Nucleus accumbens (tissue), 56 donors: ENCODE measurements at places on chromosomes 5 and 9.

GRCh38 chr5:151733358-151734063 is 24.9 kb downstream of the ATOX1 start:
- no peak for DNase-seq

- DNase-seq = no peak
Observed at GRCh38 chr5:32964261-32964660, 253.1 kb downstream of the NPR3 start.

DNA sequence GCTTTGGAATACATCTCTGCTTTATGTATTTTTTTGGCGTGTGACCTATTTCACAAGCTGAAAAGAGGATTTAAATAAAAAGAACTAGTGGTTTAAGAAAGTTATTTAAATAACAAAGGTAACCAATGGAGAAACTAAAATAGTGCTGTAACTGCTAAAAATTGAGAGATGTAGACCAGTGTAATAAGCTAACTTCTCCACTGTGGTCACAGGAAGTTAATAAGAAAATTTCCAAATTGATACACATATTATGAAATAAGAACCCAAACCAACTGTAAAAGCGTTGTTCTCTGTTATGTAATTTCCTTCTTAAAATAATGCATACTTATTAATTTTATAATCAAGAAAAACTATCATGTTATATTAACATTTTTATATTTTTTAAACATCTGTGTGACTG is 29.1 kb upstream of the ZFAND5 start:
- DNase-seq = no peak

DNA sequence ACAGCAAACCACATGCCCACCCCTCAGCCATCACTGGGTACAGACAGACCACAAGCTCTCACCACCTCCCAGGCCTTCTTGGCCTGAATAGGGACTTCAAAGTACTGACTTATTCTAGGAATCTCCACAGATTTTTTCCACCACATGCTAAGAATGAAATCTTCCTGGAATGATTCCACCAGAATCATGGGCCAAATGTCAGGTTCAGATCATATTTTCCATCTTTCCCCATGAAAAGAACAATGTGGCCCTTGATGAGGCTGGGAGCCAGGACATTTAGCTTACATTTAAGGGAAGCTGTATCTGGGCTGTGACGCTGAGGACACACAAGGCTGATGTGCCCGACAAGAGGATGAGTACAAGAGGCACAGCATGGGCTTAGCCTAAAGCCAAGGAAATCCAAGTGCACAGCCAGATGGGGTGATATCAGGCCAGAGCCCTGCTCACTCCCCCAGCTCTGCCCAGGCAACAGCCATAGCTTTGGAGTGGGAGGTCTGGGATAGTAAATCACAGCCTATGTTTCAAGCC is 28.1 kb downstream of the ACSL6 start:
- no peak for DNase-seq

DNA sequence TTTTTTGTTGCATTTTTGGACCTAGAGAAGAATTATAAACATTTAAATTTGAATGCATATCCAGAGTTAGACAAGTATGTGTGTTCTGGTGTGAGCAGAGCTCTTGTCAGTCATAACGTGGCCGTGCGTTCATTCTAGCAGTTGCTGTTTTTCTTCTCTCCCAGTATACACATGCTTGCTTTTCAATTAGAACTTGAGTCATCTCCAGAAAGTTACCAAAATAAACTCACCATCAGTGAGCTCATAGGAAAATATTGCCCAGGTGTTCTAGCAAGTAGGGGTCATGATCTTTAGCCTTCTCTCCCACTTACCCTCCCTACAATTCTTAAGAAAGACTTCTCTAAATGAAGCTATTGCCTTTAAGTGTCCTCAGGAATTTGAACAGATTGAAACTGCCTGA is 247.5 kb upstream of the TUT7 start:
- DNase-seq = no peak

DNA sequence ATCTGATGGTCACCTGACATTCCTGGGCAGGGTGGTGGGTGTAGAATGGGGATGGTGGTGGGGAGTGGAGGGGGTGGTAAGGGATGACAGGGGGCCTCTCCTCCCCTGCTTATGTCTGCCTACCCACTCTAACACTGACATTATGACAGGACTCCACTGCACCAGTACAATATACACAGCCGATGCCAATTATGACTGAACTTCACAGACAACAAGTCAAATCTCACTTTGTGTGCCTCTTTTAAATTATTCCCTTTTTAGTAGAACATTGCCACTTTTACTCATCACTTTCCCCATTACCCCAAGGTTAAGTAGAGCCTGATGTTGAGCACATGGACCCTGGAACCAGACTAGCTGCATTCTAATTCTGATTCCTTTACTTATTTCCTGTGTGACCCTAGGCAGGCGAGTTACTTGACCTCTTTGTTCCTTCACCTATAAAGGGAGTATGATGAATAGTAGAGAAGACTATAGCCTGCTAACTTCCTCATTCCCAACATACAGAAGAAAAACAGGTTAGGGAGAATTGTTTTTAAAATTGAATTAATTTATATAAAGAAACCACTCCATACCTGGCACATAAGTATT is 464.7 kb downstream of the DMRT2 start:
- DNase-seq = no peak

GRCh38 chr9:114286146-114286679 is 36.7 kb upstream of the ORM1 start:
- DNase-seq = no peak

DNA sequence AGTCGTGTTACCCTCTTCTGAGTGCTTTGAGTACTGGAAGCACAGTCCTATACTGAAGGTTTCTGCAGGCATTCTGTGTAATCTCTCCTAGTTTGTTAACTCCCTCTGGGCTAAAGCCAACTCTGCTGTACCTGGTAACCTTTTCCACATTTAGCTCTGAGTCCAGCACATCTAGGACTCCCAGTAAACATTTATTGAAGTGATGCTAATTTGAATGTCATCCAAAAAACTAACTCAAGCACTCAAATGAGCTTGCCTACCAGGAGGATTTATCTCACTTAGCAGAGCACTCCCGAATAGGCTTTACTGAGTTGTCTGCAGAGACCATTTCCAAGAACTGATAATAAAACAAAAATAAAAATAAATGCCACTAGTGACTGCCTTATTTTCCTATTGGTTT is 79.5 kb upstream of the NFIB start:
- no peak for DNase-seq

DNA sequence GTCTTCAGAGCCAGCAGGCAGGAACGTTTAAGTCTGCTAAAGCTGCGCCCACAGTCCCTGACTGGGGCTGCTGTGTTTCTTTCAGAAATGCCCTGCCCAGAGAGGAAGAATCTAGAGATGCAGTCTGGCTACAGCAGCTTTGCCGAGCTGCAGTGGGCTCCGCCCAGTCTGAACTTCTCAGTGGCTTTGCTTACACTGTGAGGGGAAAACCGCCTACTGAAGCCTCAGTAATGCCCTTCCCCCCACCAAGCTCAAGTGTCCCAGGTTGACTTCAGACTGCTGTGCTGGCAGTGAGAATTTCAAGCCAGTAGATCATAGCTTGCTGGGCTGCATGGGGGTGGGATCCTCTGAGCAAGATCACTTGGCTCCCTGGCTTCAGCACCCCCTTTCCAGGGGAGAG is 78.4 kb downstream of the SREK1 start:
- no peak for DNase-seq

DNA sequence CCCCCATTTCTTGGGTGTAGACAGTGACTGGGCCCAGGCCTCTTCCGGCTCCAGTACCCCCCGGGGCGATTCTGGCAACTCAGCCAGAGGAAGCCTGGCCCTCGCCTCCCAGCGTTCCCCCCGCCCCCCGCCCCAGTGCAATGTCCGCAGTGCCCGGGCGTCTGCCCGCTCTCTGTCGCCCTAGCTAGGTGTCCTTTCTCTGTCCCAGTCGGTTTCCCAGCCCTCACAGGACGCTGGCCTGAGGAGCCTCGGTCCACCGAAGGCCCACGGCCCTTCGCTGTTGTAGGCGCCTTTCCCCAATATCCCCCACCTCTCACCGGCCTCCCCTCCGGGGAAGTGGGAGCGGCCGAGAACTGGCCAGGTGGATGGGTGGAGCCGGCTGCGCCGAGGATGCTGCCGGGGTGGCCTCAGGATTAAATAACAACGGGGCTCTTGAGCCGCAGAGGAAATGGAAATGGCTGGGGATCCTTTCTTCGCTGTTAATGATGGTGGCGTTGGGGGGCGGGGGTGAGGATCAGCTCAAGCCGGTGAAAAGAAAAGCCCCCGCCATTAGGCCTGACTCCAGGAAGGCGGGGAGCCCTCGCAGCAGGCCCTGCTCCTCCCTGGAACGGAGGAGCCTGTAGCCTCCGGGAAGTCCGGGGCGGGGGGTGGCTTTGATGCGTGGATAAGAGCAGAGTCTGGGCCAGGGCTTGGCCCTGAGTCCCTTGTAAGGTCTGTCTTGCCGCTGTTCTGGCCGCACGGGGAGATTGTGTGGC is 1.1 kb upstream of the SPRY4 start:
- no peak for DNase-seq

DNA sequence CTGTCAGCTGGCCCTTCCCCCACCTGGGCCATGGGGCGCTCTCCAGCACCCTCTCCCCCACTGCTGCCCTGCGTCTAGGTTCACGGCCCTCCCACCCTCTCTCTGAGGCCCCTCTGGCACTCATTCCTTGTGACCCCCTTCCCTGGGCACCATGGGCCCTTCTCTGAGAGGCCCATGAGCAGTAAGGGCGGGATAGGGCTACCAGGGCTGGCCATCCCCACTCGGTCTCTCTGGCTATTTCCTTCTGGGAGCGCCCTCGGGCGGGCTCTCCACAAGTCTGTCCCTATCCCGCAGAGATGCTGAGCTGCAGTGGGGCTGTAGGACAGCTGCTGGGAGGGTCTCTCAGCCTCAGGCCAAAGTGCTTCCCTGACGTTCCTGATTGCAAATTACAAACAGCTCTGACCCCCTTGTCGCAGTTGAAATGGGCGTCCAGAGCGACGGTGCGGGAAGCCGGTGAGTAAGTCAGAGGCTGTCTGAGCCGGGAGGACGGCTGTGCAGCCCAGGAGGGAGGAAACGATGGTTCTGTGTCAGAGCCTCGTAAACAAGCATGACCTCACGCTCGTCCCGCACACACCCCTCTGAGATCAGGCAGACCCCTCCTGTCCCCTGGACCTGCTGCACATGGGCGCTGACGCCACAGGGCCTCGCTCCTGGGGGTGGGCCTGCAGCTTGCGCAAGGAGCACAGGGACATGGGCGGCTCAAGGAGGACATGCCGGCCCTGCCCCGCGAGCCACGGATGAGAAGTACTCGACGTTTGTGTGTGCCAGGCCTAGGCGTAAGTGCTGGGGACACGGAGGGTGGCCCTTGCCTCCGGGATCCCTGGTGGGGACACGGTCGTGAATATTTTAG is 36.3 kb upstream of the GFPT2 start:
- DNase-seq = no peak

GRCh38 chr5:139644001-139644456 is 4.1 kb upstream of the CXXC5 start:
- DNase-seq = no peak

- DNase-seq = no peak
Observed at GRCh38 chr5:92041206-92041605, 658.1 kb upstream of the ARRDC3 start.

DNA sequence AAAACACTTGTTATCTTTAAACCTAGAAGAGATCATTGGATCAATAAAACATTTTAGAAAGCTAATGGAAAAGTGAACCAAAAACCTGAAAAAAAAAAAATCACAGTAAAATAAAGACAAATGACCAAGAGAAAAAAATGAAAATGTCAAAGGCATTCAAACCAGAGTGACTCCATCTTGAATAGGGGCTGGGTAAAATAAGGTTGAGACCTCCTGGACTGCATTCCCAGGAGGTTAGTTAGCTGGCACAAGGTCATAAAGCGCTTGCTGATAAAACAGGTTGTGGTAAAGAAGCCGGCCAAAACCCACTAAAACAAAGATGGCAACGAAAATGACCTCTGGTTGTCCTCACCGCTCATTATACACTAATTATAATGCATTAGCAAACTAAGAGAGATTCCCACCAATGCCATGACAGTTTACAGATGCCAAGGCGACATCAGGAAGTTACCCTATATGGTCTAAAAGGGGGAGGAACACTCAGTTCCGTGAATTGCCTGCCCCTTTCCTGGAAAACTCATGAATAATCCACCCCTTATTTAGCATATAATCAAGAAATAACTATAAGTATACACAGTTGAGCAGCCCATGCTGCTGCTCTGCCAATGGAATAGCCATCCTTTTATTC is 116.7 kb upstream of the NEK6 start:
- DNase-seq = no peak

DNA sequence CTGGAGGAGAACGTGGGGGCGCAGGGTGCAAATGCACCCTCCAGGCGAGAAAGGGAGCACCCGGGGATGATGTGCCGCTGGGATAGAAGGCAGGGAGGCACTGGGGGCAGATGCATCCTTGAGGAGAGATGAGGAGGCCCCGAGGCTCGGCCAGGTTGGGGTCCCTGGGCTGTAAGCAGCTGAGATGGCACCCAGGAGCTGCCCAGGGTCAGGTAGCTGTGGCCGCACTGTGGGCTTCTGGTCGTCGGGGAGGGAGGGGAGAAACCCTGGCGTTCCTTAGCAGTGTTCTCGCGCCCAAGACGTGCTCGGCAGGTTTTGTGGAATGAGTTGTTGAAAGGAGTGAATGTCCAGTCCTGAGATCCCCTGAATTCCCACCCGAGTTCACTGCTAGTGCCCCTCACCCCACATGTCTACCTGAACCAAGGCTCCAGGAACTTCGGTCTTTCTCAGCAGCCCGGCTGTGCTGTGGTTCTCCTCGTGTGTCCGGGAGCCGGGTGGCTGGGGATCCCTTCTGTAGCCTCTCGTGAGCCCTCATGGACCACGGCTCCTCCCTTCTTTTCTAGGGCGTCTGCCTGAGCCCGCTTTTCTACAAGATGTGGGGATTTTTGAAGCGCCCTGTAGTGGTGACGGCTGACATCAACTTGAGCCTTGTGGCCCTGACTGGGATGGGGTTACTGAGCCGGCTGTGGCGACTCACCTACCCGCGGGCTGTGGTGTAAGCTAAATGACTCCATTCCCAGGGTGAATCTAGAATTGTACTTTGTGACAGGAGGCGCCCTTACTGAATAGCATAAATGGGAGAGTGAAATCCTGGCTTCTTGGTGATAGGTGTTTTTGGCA is 1.1 kb downstream of the POMT1 start:
- DNase-seq = no peak

DNA sequence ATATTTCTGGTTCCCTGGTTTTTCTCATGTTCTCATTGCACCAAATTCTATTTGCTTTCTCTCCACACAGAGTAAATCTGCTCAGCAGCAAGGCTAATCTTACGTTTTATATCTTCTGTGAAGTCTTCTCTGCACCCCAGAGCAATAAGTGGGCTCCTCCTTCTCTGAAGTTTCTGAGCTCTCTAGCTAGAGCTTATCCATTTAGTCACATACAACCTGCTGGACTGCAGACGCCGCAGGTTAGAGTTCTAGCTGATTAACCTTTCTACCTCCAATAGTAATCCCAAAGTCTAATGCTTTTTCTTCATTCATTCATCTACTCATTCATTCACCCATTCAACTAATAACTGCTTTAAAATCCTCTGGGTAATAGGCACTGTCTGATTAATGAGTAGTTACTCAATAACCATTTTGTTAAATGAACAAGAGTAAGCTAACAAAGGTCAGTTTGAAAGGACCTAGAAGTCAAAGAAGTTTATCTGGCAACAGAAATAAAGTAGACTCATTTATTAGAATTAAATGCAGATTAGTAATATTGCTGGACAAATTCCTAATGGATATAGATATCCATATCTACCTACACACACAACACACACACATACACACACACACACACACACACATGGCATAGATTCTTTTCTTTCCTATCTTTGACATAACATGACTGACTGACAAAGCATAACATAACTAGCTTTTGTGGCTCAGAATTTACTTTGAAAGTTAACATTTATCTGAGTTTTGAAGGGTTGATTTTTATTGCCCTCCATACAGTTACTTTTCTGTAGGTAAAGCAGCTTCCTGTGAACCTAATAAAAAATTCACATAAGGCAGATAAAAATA is 984.6 kb upstream of the SEMA6A start:
- DNase-seq = no peak
